ENCODE measurements at places on chromosomes 16 and 17.

DNA sequence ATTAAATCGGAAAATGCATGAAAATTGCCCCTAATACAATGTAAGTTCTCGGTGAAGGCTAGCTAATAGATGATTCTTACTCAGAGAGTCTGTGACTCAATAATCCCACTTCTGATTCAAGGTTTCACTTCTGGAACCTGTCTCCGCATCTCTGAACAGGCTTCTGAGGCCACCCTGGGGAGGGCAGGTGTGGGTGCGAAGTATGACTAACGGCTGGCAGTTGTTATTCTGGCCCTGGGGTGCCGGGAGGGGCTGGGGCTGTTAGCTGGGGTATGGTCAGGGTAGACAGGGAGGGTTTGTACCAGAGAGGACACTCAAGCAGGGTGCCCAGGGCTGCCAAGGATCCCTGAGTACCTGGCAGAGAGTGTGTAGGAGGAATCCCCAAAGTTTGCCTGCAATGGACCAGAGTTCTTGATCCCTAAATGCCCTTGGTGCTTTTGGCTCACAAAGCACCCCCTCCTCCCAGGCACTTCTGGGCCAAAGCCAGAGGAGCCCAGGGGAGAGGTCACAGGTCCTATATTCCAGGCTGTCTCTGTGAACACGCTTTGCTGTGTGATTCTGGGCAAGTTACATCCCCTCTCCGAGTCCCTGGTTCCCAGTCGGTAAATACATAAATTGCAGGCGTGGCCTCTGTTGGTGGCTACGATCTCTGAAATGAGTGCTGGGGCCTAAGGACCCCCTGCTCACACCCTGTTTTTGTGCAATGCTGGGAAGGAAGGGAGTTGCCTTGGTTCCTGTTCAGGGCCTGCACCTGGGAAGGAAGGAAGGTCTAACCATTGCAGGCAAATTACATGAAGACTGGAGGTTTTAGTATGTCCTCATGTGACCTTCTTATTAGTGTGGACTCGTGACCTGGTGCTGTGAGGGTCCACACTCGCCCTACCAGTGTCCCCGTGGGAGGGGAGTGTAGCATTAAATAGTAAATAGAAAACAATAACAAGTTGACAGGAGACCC, 49.9 kb upstream of the CPNE2 start:
- DNase-seq: peak; percentile 87

DNA sequence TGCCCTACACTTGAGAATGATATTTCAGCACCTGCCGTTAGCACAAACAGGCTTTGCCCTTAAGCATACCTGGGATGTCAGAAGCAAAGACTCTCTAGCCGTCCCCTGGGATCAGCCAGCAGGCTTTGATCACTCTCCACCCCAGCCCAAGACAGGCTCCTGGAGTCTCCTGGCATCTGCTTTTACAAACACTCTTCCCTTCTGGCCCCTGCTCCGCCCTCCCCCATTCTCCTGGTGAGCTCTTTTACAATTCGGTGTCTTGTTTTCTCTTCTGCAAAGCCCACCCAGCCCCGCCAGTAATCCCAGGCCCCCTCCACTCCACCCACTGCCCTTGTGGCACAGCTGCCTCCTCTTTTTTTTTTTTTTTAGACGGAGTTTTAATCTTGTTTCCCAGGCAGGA, 50.4 kb downstream of the KATNIP start:
- DNase-seq: no peak

DNA sequence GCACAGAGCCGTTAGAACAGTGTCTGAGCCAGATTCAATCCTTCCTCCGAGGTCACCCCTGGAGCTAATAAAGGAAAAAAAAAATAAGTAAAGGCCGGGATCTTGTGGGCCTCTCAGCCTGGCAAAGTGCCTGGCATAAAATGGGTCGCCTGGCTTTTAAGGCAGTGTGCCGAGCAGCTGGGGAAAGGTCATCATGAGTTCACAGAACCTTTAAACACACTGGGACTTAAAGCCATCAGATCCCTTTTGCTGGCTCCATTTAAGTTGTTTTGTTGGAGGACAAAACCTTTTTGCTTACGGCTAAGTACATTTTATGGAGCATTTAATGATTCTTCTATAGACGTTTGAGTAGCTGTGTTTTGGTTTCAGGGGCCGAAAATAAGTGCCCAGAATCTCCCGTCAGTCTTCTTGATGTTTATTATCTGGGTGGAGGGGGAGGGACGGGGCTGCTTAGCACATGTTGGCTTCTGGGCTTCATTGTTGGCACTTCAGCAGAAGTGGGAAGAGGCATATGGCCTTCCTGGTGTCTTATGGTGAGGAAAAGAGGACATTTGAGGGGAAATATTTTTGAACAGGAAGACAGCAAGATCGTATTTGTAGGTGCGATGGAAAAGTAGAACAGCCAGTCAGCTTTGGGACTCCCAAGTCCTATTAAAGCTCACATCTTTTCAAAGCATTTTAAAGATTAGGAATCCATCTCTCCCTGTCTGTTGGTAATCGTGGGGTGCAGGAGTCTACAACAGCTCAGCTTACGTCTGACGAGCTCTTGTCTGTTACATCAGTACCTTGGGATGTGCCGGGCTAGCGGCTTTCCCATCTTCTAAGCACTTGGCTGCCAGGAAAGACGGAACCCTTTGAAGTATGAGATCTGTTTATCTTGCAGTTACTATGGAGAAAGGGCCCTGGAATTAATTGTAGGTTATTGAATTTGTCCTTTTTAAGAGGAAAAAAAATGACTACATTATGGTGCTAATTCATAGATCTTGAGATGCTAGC, 31.1 kb downstream of the RBFOX1 start:
- DNase-seq: no peak

- no peak for DNase-seq
Observed at GRCh38 chr17:56596691-56597494, 3.4 kb downstream of the NOG start.

DNA sequence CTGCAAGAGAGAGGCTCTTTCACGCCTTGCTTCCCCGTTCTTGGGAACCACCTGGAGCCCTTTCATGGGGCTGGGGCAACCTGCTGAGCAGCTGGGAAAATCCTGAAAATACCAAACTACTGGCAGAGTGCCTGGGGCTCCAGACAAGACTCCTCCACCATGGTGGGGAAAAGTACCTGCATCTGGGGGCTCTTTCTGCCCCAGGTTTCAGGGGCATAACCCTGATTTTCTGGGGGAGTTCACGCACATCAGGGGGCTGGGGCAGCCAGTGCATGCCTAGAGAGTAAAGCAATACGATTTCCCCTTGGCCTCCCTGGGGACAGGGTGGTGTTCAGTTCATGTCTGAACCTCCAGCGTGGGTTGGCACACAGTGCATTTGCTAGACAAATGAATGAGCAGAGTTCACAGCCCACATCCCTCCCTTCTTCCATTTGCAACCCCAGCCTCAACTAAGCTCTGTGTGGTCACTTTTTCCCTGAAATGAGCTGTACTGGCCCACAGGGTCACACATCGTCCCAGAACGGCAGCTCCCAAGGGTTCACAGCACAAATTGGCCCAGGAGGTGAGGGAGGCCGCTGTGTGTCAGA, 5.2 kb upstream of the CDC42EP4 start:
- no peak for DNase-seq

GRCh38 chr17:38460716-38461630, 32.7 kb downstream of the ARHGAP23 start:
- DNase-seq: no peak

DNA sequence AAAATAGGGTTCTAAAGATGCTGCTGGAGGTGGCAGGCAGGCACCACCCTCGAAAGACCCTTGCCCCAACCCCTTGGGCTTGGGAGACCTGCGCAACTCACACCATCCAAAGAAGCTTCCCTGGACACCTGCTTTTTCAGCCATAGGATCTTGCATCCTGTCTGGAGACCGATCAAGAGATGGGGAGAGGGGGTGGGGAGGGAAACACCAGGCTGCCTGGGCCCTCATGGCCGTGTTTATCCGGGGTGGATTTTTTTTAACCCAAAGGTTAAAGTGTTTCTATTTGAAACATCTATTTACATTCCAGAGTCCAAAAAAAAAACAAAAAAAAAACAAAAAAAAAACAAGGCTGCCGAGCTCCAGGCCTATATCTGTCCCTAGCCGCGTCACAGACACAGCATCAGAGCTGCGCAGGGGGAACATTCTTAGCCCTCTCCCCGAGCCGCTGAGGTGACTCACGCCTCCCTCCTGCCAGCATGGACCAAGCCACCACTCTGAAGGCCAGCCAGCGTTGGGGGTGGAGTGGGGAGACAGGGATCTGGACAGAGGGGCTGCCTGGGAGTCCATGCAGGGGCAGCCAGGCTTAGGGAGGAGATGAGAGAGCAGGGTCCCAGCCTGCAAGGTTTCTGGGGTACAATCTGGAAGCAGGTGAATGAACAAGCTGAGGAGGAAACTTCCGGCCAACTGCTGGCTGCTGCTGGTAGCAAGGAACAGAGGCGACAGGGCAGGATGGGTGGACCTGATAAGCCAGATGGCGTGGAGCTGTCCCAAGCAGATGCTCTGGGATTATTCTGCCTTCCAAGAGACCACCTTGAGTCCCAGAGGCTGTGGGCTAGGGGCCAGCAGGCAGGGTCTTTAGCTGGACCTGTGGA, 14.8 kb downstream of the HDAC5 start:
- DNase-seq: no peak

GRCh38 chr16:85165781-85166180, 53.5 kb upstream of the CIBAR2 start:
- DNase-seq: no peak

DNA sequence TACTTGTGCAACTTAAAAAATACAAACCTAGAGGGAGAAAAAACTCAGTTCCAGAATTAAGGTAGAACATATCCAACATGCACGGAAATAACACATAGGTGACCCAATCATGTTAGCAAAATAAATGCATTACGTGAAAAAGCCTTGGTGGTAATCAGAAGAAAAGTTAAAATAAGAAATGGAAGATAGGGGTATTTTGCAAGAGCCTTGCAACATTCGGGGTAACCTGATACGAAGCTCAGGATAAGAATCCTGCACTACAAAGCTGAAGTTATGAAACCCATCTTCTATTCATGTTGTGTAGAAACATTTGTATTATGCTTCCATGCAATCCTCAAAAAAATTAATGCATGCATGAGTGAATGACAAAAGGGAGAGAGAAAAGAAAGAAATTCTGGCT, 33.1 kb downstream of the CHCT1 start:
- DNase-seq: no peak

DNA sequence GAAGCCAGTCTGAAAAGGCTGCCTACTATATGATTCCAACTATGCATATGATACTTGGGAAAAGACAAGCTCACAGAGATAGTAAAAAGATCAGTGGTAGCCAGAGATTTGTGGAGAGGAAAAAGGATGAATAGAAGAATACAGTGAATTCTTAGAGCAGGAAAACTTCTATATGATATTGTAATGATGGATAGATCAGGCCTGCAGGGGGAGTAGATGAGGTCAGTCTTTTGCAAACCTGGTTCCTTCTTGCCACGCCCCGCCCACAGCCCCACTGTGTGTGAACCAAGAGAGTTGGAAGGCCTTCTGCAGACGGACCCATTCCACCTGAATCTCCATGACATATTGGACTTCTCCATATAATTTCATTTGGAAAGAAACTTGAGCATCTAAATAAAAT, 761 bp upstream of the CCL8 start:
- DNase-seq: no peak

GRCh38 chr17:81667754-81668153, 1.2 kb downstream of the CCDC137 start:
- DNase-seq: no peak

DNA sequence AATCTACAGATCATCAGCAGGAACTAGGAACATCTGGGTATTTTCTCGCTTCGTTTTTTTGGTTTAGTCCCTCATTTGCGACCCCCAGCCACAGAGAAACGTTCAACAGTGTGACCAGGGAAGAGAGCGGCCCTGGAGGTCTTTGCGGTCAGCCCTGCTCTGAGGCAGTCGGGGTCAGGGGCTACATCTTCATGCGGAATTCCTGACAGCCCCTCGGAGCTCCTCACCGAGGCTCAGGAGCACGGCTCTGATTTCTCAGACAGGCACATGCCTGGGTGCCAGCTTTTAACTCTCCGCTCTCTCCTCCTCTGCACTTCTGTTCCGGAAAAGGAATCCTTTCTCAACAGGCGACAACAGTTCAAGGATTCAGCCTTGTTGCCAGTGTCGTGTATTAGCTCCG, 8.0 kb upstream of the WDR45B start:
- DNase-seq: no peak

DNA sequence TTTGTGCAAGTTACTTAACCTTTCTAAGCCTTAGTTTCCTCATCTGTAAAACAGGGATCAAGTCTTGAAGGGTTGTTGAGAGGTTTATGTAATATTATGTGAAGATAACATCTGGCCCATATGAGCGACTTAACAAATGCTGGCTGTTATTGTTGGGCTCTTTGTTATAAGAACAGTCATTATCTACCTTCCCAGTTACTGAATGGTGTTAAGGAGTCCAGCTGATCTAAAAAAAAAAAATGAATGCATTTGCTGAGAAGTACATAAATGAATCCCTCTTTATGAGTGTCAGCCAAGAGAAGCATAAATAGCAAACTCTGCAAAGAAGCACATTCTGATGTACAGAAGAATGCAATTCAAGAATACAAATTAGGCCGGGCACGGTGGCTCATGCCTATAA, 24.3 kb upstream of the MED13 start:
- DNase-seq: no peak

GRCh38 chr17:72388765-72389473, 268.1 kb downstream of the SOX9 start:
- no peak for DNase-seq

DNA sequence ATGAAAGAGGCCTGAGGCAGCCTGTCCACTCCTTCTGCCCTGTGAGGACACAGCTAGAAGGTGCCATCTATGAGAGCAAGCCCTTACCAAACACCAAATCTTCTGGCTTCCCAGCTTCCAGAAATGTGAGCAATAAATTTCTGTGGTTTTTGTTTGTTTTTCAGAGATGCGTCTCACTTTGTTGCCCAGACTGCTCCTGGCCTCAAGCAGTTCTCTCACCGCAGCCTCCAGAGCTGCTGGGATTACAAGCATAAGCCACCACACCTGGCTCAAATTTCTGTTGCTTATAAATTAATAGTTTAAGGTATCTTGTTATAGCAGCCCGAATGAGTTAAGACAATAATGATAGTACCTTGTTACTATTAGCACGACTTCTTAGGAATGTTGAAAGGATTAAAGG, 12.5 kb upstream of the SLC16A11 start:
- DNase-seq: no peak

GRCh38 chr17:82134101-82134500, 36.1 kb upstream of the FASN start:
- DNase-seq: no peak

All from CD4-positive, alpha-beta T cell treated with Interleukin-15 for 4 hours (primary cell).